LHCN-M2 (cell line): ENCODE measurements at places on chromosomes 13 and 19. TPM values are rescaled to one million over a fixed set of nuclear protein-coding genes. Genes with fewer than 3 reads are reported as not detected.
A peak's percentile ranks its signal among the peaks of the same experiment; 100 is the strongest.

GRCh38 chr19:49690656-49691242 lies at the start of gene CPT1C:
CPT1C (plus strand) TSS chr19:49691116; CDS start chr19:49692253, 1,137 bp downstream.
- peak; percentile 58 for DNase-seq

GRCh38 chr13:90883592-90883991 lies 463.9 kb upstream of the MIR17HG start:
- DNase-seq: no peak

CEACAM3 gene
- not detected in 2 replicates for total RNA-seq

- DNase-seq: no peak
Observed at GRCh38 chr13:109782066-109782822, 4.1 kb downstream of the IRS2 start.

TEX101 gene
- total RNA-seq: not detected in 2 replicates

- DNase-seq: no peak
Observed at GRCh38 chr19:49801966-49802661, 11.0 kb downstream of the FUZ start.

PPFIA3 gene
- 7.9 and 9.8 TPM in 2 replicates for total RNA-seq

- no peak for DNase-seq
Observed at GRCh38 chr13:82749551-82749950, 1132.7 kb downstream of the SLITRK1 start.

FSD1 gene
- total RNA-seq: 11.7 and 13.8 TPM in 2 replicates

HIF3A gene
- not detected in 2 replicates for total RNA-seq

DNA sequence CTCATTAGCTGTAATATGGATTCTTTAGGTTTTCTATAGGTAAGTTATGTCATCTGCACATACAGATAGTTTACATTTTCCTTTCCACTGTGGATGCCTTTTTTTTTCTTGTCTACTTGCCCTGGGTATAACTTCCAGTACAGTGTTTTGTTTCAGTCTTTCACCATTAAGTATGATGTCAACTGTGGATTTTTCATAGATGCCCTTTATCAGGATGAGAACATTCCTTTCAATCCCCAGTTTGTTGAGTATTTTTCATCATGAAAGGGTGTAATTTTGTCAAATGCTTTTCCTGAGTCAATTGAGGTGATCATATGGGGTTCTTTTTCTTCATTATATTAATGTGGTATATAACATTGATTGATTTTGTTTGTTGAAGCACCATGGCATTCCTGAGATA lies 43.6 kb upstream of the SACS start:
- no peak for DNase-seq

NEK5 gene
- total RNA-seq: not detected in 2 replicates

DNA sequence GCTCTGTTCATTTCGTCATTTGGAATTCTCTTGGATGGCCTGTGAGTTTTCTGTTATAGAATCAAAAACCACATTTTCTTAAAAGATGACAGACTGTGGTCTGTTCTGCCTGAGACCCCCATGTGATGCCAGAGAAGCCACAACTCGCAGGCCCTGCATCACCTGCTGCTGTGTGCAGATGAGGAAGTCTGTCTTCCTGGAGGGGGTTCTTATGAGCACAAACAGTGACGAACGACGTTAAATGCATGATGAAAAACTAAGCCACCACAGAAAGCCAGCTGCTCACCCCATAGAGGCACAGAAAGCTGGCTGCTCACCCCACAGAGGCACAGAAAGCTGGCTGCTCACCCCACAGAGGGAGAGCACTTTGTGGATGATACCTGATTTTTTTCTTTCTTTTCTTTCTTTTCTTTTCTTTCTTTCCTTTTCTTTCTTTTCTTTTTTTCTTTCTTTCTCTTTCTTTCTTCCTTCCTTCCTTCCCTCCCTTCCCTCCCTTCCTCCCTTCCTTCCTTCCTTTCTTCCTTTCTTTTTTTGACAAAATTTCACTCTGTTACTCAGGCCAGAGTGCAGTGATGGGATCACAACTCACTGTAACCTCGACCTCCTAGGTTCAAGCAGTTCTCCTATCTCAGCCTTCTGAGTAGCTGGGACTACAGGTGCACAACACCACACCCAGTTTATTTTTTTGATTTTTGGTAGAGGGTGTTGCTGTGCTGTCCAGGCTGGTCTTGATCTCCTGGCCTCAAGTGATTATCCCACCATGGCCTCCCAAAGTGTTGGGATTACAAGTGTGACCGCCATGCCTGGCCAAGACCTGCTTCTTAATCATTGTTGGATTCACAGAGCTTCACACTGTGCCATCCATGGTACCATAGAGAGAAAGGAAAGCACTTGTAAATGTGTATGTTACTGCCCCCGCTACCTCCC lies 1191.4 kb downstream of the UQCRFS1 start:
- no peak for DNase-seq

GRCh38 chr13:31045286-31046081 lies 113.0 kb downstream of the TEX26 start:
- DNase-seq: peak; percentile 95

FCER2 gene
- not detected in 2 replicates for total RNA-seq

GRCh38 chr13:30924721-30925120 lies 7.7 kb upstream of the TEX26 start:
- no peak for DNase-seq

GRCh38 chr13:112959701-112960542 lies 9.1 kb upstream of the MCF2L start:
- DNase-seq: no peak

PRRG2 gene
- 0.29 and 0.38 TPM in 2 replicates for total RNA-seq

GRCh38 chr19:19504754-19505668 lies 10.3 kb downstream of the TSSK6 start:
- DNase-seq: no peak
